AG10803 (cell line): ENCODE measurements at places on chromosomes 4 and X.

- no peak for DNase-seq
Measured at GRCh38 chr4:91113130-91113706, 986.0 kb downstream of the CCSER1 start.

DNA sequence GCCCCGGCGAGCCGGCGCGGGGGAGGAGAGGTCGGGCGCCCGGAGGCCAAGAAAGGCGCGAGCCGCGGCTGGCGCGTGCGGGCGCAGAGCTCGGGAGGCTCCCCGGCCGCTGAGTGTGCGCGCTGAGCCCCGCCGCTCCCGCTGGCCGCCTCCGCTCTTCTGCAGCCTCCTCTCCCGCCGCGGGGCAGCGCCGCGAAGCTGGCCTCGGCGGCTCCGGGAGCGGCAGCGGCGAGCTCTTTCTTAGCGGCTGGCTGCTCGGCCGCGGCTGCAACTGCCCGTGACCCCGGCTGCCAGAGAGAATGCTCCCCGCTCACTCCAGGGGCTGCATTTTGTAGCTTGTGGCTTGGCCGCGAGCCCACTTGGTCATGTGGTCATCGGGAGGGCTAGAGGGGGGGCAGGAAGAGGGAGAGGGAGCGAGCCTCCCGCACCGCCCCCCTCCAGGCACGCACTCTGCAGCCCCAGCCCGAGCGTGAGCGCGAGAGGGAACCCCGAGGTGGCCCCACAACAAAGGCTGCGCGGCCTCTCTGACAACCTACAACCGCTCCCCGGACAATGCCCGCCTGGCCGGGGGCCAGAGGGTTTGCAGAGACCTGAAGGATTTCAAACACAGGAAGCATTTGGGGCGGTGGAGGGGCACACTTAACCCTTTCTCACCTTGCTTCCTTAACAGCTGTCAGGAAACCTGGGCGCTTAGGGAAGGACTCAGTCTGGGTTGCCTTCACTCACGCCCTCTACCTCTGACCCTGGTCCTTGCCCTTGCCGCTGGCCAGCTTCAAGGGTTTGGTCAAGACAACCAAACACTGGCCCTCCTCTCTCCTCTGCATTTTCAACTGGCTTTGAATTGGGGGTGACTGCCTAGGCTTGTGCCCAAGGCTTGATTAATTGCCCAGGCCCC is at the start of gene APLN:
APLN (minus strand) TSS at position 305 of the 895 bp plus-strand sequence. CDS start 326 bp downstream, outside the sequence.
- DNase-seq, result peak; percentile 26

GRCh38 chr4:96354036-96354712 is 514.3 kb downstream of the PDHA2 start:
- DNase-seq, result no peak

GRCh38 chr4:1706358-1706757 is 5.8 kb downstream of the SLBP start:
- no peak for DNase-seq

DNA sequence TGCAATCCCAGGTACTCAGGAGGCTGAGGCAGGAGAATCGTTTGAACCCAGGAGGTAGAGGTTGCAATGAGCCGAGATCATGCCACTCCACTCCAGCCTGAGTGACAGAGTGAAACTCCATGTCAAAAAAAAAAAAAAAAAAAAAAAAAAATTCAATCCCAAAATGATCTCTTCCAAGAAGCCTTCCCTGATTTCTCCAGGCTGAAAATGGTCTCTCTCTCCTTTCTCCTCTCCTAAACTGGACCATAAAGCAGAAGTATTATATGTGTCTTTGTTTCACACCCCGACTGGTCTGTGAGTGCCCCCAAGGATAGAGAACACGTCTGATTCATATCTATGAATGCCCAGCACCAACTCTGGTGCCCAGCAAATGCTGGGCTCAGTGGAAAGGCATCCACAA is 17.3 kb upstream of the KDM5C start:
- DNase-seq, result no peak

GRCh38 chr4:76226418-76226817 is 12.8 kb upstream of the SCARB2 start:
- DNase-seq, result no peak
